Activated T-cell treated with anti-CD3 and anti-CD28 coated beads, Interleukin-2, amount 50 U/mL, for 48 hours (primary cell): ENCODE measurements at places on chromosomes 11 and 22.

GRCh38 chr11:64713016-64713707, 9.8 kb downstream of the NRXN2 start:
- DNase-seq: no peak

- DNase-seq: no peak
Observed at GRCh38 chr22:26127126-26127525, 42.1 kb upstream of the SEZ6L start.

DNA sequence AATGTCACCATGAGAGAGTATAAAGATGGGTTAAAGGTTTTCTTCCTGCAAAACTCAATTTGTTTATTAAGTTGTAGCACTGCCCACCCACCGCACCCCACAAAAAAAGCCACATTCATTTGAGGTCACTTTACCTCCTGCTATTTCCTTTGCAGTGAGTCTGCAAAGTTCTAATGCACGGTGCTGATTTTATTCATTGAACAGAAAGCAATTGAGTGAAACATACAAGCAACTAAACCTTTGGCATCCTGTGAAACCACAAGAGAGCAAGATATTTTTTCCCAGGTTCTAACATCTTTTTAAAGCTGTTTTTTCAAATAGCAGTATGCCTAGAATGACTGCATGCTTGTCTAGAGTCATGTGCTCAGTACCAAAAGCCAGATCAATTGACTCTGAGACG, 39.0 kb downstream of the RRAS2 start:
- DNase-seq: no peak

- DNase-seq: no peak
Observed at GRCh38 chr11:128238521-128239265, 348.7 kb downstream of the ETS1 start.

- DNase-seq: no peak
Observed at GRCh38 chr11:10522921-10523320, 18.1 kb downstream of the RNF141 start.

GRCh38 chr11:95595541-95595940, 194.0 kb downstream of the FAM76B start:
- no peak for DNase-seq

DNA sequence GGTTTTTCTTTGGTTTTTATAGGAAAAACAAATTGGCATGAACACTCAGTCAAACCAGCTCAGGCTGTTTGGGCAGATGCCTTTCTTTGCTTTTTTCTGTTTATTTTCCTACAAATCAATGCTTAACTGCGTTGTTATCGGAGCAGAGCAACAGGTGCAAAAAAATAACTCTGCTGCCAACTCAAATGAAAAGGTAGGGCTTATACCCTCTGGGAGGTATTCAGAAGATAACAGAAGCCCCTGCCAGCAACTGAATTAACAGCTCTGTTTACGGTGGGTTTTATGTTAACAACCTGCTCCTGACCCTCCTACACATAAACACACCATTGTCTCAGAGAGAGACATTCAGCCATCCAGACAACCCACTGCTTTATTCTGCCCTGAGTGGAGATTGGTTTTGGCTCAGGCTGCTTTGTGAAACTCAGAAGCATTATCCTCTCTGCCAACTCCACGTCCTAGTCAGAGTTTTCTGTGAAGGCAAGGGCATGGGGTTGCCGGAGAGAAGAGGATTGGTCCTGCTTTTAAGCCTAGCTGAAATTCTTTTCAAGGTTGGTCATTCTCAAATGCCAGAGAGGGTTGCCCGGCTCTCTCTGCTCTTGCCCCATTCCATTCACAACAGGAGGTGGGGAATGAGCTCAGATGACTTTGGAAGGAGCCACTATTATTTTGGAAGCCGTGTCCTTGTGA, 11.4 kb downstream of the EHF start:
- DNase-seq: no peak

DNA sequence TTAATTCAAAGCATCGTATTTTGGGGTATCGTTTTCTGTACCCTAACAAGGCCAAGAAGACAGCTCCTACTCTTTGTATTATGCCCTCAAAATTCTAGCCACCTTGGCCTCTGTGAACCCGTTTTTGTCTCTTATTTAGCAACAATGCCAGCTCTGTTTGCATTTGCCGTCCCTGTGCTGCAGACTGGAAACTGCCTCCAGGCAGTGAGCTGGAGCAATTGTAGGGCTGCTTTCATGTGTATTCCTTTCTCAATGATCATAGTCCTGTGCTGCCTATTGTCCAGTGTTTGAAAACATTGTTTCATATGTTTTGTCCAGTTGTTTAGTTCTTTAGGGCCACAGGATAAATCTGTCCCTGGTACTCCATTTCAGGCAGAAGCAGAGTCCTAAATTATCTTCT, 19.9 kb upstream of the BACE1-AS start:
- no peak for DNase-seq

DNA sequence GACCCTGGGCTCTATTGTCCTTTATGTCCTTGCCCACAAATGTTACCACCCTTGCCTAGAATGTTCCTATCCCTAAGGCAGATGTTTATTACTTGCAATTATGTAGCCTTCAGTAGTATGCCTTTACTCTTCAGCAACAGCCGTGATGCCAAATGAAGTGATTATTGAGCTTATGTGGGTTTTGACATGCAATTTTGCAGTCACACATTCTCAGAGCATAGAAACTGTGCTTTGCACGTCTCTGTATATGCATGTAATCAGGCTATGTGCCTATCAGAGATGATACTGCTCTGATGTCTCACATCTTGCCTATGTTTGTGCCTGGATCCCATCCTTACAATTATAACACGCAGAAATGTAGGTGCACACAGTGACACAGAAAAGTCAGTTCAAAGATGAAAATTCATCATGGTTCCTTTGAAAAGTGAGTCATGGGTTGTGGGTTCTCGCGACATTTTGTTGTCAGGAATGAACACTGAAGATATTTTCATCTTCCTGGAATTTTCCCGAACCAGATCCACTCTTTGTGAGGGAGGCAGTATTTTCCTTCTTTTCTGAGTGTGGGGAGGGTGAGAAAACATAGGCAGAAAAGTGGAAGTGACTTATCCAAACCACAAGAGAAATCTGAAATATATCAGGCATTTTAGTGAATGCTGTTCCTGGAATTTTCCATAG, 81.1 kb downstream of the BMAL1 start:
- no peak for DNase-seq

DNA sequence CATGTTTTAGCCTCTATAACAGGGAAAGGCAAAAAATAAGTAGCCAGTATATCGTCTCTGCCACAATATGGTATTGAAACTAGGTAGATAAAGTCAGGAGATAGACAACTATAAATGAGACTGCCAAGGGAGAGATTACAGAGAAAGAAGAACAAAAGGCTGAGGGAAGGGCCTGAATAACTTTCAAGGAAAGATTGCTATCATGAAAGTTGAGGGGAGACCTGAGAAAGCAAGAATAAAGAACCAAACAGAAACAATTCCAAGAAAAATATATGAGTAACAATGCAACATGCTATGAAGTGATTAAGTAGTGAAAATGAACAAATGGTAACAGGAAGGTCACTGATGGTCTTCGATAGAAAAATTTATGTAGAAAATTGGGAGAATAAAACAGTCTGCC, 690.1 kb downstream of the METTL15 start:
- DNase-seq: no peak

DNA sequence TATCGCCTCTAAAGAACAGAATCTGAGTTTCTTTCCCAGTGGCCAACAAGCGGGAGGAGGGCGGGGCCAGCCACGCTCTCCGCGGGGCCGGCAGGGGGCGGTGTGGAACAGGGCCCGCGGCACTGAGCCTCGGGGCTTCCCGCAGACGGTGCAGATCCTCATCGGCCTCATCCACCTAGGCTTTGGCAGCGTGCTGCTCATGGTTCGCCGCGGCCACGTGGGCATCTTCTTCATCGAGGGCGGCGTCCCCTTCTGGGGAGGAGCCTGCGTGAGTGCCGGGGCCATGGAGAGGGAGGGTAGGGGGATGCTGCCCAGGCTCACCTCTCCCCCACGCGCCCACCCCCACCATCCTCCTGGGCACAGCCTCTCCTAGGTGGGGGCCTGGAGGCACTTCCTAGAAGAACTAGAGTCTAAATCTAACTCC, 10.7 kb downstream of the MS4A15 start:
- DNase-seq: peak; percentile 46

DNA sequence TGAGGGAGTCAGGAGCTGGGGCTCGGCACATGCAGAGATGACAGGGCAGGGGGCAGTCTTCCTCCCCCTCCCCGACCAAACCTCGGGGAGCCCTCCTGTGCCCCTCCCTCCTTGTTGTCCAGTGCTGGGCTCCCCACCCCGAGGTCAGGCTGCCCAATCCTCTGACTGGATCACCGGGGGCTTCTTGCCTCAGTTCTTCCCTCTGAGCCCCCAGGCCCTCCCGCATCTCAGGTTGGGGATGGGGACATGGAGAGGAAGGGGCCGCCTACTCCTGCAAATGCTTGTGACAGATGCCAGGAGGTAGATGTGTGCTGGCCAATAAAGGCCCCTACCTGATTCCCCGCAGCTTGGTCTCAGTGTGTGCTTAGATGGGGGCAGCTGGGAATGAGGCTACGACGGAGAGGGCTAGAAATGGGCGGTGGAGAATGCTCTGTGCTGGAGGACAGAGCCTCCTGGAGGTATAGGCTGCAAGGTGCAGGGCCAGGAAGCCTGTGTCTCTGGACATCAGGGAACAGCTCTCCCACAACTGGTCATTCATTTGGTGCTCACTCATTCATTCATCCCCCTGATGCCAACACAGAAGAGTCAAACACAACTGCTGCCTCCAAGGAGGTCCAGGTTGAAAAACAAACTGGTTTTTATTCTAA, 8.4 kb downstream of the RHBDD3 start:
- DNase-seq: no peak

- no peak for DNase-seq
Observed at GRCh38 chr11:129191649-129192048, 476 bp downstream of the ARHGAP32 start.

DNA sequence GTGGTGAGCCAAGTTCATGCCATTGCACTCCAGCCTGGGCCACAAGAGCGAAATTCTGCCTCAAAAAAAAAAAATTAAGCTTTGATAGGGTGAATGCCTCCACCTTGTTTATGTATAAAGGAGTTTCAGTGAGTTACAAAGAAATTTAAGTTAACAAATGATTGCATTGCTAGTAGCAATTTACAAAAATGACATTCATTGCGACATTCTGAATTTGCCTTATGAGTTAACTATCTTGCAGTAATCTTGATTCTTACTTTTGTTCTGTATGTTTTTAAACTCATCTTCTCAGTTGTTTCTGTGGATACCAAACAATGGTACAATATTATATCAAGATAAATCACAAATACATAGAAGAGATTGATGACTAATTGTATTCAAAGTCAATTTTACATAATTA, 207.0 kb downstream of the DDX10 start:
- no peak for DNase-seq

DNA sequence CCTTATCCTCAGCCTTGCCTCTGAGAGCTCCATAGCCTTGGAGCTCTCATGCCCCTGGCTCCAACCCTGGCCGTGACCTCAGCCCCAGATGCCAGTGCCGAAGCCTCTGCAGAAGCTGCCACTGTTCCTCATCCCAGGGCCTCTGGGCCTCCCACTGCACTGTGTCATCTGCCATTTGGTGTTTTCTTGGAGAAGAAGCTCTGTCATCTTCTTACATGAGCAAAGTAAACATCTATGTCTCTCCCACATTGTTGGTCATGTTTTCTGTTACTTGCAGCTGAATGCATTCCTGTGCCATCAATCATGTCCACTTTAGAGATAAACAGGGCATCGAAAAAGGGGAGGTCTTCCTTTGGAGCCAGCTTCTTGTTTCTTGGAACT, 45.0 kb upstream of the FTH1 start:
- no peak for DNase-seq

DNA sequence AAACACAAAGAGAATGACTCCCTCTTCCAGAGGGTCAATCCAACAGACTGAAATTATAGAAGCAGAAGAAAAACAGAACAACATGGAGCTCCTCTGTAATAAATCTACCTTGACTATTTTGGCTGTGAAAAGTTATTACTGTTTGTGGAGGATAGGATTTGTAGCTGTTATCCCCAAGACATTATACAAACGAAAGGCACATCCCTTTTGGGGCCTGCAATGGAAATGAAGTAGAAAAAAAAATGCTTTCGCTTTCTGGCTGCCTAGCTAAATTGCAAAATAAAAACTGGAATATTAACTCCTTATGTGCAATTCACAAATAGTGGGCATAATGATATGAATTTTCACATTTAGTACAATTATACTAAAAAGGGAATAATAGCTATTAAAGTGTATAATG, 123.8 kb upstream of the CCDC179 start:
- DNase-seq: no peak

DNA sequence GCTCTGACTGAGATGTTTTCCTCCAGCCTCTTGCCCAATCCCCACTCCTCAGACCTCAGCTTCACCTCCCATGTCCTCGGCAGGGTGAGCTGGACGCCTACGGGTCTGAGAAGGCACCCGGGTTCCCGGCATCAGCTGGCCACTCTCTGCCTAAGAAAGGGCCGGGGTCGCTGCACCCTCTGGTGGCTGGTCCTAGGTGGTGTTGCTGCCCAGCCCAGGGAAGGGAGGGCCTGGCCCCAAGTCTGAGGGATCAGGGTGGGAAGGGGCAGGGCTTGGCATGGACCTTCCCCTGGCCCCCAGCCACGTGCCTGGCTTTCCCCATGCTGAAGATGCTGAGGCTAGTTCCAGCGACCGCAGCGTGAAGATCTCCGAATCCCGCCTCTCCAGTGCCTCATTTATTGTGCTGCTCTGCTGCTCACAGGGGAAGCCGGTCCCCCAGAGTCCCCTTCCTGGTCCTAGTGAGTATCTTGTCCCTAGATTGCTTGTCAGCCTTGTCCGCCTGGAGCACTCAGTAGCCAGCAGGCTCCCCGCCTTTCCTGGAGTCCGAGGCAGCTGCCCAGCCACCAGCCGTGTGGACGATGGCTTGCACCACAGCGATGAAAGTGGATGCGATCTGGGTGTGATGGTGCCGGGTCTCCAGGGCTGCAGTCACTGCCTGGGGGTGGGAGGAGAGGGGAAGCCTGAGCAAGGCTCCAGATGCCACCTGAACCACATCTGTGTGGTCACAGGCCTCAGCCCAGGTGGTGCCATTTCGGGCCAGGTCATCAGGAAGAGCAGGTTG, 2.9 kb upstream of the GGT5 start:
- peak; percentile 71 for DNase-seq

DNA sequence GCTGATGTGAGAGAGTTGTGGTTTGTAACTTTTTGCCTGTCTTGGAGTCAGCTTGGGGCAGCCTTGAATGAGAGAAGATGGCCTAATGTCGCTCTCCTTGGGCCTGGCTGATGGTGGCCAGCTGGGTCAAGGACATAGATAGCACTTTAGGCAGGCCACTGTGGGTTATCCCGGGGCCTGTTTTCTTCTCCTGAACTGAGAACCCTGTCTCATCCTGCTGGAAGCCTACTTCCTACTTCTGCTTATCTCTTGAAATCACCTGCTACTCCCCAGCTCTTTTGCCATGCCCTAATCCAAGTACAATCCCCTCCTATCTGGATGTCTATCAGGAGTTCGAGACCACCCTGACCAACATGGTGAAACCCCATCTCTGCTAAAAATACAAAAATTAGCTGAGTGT, 49.5 kb downstream of the OSBP2 start:
- no peak for DNase-seq

- no peak for DNase-seq
Observed at GRCh38 chr22:30870451-30871345, 97.9 kb downstream of the MORC2 start.

DNA sequence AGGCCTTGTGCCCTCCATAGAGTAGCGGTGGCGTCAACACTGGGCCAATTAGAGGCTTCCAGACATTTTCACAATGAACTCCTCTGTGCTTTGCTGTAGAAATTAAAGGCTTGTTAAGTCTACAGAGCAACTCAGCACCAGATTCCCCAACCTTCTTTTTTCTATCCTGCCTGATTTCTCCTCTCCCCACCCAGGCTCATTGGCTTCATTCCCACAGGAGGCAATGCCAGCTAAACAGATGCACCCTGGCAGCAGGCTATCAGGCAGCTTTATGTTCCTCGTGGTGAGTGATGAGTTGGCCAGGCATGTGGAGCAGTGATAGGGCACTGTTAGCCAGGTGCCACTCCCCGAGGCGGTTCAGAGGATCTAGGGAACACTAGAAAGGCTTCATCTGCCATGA, 4.8 kb downstream of the DIXDC1 start:
- no peak for DNase-seq
